ENCODE measurements at places on chromosomes 7 and 10.

DNA sequence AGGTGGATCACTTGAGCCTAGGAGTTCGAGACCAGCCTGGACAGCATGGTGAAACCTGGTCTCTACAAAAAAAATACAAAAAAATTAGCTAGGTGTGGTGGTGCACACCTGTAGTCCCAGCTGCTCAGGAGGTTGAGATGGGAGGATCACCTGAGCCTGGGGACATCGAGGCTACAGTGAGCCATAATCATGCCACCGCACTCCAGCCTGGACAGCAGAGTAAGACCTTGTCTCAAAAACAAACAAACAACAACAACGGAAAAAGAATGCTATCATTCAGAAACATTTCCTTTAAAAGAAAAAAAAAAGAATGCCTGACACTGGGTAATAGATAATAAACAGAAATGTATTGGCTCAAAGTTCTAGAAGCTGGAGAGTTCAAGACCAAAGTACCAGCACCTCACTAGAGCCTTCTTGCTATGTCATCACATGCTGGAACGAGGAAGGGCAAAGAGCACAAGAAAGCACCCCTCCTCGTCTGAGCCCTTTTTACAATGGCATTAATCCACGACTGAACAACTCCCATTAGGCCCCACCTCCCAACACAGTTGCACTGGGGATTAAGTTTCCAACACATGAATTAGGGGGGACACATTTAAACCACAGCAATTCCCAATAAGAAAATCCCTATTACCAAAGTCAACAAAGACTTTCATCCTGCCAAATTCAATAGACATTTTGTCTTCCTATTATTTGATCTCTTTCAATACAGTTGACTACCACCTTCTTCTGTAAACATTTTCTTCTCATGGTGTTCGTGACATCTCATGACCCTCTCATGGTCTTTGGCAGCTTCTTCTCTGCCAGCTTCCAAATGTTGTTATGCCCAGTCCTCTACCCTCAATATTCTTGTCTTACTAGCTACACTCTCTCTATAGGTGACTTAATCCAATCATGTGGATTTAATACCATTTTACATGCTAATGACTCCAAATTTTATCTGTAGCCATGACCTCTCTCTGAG, 20.0 kb downstream of the AKR1D1 start:
- DNase-seq: no peak

DNA sequence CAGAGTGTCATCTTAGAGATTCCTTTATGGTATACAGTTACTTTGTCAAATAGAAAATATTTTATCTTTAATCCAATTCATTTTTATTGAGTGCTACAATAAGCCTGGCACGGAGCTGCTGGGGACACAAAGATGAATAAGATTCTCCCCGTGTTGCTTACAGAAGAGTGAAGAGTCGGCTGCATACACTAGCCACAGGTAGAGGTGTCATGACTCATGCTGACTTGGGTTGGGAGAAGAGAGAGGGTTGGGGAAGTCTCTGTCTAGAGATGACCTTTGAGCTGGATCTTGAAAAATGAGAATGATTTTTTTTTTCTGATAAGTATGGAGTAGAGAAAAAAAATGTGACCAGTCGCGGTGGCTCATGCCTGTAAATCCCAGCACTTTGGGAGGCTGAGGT, 289.9 kb upstream of the CELF2 start:
- no peak for DNase-seq

DNA sequence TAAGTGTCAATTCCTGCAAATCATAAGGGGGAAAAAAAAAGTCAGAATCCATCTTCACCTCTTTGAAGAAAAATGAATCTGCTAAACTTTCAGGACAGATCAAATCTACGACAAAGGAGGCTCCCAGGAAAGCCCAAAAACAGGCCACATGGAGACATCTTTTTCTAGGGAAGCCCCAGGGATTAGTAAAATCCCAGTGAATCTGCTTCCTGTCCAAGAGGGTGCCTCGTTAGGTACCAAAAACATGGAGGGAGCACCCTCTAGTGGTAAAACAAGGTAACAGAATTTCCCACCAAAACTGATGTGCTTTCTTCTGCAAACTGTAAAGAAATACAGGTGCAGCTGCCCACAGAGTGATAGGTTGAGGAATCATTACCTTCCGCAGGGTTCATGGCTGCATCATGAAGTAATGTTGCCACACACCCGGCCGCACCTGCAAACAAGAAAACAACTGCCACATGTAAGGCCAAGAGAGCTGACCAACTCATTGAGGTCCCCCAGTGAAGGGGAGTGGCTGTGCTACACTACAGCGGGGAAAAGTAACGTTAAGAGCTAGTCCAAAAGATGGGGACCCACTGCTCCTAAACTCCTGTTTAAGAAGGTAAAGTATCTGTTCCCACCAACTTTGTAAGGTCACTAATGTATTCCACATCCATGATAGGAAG, 7.9 kb downstream of the SLC25A28 start:
- peak; percentile 12 for DNase-seq

DNA sequence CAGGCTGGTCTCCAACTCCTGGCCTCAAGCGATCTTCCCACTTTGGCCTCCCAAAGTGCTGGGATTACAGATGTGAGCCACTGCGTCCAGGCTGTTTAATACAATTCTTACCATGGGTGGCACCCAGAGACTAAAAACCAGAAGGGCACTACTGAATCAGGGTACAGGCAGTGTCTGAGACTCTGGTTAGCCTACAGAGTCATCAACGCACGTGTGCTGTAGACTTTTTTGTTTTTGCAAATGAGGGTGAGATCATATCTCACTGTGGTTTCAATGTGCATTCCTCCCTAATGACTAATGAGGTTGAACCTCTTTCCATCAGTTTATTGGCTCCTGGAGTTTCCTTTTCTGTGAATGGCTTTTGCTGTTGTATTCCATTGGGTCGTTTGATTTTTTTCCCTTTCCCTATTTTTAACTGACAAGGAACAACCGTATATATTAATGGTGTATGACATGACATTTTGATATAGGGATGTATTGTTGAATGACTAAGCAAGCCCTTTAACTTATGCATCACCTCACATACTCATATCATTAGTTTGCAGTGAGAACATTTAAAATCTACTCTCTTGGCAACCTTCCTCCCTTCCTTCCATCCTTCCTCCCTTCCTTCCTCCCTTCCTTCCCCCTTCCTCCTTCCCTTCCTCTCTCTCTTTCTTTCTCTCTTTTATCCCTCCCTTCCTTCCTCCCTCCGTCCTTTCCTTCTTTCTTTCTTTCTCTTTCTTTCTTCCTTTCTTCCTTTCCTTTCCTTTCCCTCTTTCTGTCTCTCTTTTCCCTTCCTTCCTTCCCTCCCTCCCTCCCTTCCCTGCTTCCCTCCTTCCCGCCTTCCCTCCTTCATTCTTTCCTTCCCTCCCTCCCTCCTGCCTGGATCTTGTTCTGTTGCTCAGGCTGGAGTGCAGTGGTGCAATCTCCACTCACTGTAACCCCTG, 9.3 kb upstream of the TMEM270 start:
- DNase-seq: no peak

GRCh38 chr10:132136689-132137088, 50.1 kb upstream of the DPYSL4 start:
- DNase-seq: no peak

DNA sequence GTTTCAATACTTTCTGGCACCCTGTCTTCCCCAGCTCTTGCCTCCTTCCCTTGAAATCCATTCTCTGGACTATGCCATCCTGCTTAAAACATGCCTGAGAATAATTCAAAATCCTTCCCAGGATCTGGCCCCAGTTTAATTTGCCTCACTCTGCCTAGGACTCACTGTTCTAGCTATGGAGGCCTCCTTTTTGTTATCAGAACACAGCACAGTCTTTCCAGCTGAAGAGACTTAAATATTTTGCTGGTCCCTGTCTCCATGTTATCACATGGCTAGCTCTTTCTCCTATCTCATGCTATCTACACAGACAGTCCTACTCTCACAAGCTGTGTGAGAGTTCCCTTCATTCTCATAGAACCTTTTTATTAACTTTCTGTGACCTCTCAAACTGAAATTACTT, 194.8 kb downstream of the RNLS start:
- DNase-seq: no peak

- DNase-seq: no peak
These were observed 149.2 kb downstream of the PAXIP1 start for GRCh38 chr7:154853727-154854095.

DNA sequence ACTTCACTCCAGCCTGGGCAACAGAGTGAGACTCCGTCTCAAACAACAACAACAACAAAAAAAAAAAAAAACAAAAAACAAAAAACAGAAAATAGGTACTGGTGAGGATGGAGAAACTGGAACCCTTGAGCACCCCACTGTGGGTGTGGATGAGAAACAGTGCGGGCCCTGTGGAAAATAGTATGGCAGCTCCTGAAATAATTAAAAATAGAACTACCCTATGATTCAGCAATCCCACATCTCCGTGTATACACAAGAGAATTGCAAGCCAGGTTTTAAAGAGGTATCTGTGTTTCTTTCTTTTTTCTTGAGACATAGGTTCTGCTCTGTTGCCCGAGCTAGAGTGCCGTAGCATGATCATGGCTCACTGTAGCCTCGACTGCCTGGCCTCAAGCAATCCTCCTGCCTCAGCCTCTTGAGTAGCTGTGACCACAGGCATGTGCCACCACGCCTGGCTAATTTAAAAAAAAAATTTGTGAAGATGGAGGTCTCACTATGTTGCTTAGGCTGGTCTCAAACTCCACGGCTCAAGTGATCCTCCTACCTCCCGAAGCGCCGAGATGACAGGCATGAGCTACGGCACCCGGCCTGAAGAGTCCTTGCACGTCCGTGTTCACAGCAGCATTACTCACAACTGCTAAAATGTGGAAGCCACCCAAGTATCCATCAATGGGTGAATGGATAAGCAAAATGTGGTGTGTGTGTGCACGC, 39.5 kb downstream of the EBF3 start:
- DNase-seq: no peak

GRCh38 chr7:131225619-131226513, 101.8 kb upstream of the MKLN1 start:
- DNase-seq: no peak

GRCh38 chr10:120131183-120131582, 238.7 kb downstream of the SEC23IP start:
- no peak for DNase-seq

DNA sequence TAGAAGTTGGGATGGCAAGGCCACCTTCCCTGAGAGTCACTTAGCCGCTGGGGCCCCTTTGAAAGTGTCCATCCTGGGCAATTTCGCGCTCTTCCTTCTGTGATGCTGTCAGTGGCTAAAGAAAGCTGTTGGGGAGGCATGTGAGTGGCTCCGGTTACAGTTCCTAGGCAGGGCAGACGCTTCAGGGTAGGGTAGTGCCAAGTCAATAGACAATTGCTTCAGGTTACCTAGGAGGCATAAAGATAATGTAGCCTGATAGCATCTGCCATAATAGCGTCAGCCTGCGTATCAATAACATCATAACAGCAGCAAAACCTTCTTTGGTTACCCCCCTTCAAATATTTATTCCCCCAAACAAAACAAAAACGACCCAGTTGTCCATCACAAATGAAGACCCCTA, at the start of gene FAM107B:
TSS of gene FAM107B (minus strand) at position 101 of the 400 bp plus-strand sequence. CDS start 234 bp downstream, outside the sequence.
- DNase-seq: no peak

- no peak for DNase-seq
These were observed 20.2 kb upstream of the PDGFA start for GRCh38 chr7:539731-540411.

DNA sequence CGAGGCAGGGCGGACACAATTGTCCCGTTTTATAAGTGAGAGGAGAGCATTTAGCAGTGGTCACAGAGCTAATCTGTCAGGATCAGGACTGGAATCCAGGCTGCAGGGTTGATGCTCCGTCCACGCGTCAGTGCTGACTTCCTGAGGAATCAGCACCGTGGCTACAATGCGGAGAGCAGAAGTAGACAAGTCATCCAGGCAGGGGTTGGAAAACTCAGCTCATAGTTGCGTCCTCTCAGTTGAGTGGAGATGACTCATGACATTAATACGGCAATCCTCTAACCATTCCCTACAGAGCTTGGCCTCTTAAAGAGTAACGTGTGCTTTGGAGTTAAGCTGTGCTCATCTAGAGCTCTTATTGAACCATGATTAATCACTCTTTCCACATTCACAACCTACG, 17.1 kb upstream of the HTR5A start:
- no peak for DNase-seq

DNA sequence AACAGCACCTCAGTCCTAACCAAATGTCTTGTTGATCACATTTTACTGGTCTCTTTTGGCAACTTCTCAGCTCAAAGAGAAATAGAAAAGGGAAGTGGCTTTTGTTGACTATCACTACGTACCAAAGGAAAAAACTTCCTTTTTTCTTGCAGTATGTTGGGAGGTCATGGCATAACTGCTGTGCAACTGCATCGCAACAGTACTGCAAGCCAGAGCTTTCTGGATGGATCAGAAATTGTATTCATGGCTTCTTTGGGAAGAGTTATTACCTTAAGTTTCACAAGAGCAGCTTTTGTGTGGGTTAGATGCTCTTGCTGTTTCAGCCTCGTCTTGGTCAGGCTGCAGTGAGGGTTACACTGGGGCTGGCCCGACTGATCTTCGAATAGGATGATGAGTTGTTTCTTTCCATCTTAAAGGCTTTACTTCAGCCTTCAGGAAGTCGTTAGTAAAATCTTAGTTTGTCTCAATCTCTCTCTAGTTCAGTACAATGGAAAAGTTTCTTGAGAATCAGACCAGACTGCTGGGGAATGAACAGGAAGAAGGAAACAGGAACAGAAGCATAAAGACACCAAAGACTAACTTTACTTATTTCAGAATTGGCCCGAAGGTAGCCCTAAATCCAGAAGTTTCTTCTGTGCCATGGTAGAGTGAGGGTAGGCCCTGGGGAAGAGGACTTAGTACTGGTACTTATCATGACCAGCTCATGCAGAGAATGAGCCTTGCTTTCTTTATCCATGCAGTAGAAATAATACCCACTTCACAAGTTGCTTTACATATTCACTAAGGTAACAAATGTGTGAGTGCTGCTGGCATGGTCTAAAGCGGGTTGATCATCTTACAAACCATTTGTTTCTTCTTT, 153.6 kb downstream of the CELF2 start:
- no peak for DNase-seq

DNA sequence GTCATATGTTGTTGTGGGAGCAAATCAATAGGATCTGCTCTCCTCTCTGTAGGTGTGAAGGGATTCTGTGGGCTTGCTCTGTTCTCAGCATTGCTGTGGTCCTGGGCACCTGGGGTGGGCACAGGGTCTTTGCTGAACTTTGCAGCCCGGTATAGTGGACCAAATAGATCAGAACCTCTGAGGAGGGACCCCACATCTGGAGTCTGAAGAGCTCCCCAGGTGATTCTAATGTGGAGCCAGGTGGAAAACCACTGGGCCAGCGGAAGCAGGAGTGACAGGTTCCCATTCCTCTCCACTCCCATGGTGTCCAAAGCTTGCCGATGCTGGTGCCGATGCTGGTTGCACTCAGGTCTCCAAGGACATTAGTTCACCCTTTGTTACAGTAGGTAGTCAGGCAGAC, 257.2 kb downstream of the GLRX3 start:
- no peak for DNase-seq

Data from stimulated activated CD4-positive, alpha-beta T cell treated with anti-CD3 and anti-CD28 coated beads, Interleukin-1b, Interleukin-23, amount 100 ng/mL, for 4 hours (primary cell).